Right renal pelvis (tissue), 4 donors: ENCODE measurements at places on chromosomes 16 and 17.

GRCh38 chr16:89261691-89262563, 44.4 kb downstream of the ZNF778 start:
- no peak for DNase-seq

- no peak for DNase-seq
Observed at GRCh38 chr17:81846743-81847689, 12.2 kb upstream of the PPP1R27 start.

DNA sequence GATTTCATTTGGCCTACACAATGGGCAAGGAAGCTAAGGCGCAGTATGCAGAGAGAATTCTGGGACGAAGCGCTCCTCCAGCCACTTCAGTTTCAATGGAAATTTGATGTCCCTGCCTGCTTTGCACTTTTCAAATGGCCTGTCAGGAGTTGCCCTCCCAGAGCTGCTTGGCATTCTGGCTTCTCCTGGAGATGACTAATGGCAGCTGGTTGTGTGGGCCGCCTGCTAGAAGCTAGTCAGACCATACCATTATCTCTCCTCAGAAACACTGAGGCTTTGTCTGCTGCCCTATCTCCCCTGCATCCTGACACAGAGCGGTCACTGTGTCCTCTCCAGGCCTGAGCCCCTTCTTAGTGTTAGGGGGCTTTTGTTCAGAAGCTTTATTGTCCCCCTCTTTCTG, 180.1 kb downstream of the SPECC1 start:
- no peak for DNase-seq

- DNase-seq: no peak
Observed at GRCh38 chr16:84121007-84121406, 4.3 kb upstream of the MBTPS1 start.

DNA sequence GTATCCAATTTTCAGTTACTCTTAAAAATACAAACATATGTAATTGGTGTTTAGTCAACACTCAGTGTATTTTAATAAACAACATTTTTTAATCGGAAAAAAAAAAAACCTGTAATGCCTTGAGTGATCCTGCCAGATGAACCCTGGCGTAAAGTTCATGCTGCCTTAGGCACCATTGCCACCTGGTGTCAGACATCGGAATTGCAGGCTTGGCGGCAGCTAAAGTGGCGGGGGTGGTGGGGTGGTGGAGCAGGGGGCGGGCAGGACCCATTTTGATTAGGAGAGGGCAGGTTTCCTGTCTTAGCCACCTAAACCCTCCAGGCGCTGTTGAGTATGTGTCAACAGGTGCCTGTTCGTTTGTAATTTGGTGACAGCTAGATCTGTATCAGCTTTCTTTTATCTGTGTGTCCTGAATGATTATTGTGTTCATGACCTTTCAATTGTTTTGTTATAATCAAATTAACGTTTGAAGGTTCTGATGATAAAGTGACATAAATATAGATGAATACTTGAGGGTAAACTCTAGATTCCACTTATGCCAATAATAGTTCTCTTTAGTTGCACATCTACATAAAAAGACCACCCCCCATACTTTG, 588.7 kb downstream of the CDH13 start:
- no peak for DNase-seq

- DNase-seq: no peak
Observed at GRCh38 chr16:17803625-17804410, 333.1 kb upstream of the XYLT1 start.

DNA sequence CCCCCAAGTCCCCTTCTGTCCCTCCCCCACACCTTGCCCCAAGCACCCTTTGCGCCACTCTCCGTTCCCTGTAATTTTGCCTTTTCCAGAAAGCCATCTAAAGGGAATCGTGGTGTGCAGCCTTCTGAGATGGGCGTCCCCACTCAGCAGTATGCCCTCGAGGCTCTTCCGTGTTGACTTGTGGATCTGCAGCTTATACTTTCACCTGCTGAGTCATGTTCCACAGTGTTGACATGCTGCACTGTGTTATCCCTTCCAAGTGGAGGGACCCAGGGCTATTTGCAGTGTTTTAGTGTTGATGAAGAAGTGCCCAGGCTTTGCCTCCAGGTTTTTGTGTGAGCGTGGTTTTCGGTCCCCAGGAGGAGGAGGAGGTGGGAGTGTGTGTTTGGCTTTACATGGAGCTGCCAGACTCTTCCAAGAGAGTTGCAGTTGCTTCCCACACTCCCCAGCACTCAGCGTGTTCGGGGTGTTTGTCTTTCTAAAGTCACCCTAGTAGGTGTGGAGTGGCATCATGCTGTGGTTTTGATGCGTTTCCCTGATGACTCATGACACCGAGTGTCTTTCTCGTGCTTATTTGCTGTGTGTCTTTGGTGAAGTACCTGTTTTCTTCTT, 32.1 kb upstream of the JPT2 start:
- no peak for DNase-seq

DNA sequence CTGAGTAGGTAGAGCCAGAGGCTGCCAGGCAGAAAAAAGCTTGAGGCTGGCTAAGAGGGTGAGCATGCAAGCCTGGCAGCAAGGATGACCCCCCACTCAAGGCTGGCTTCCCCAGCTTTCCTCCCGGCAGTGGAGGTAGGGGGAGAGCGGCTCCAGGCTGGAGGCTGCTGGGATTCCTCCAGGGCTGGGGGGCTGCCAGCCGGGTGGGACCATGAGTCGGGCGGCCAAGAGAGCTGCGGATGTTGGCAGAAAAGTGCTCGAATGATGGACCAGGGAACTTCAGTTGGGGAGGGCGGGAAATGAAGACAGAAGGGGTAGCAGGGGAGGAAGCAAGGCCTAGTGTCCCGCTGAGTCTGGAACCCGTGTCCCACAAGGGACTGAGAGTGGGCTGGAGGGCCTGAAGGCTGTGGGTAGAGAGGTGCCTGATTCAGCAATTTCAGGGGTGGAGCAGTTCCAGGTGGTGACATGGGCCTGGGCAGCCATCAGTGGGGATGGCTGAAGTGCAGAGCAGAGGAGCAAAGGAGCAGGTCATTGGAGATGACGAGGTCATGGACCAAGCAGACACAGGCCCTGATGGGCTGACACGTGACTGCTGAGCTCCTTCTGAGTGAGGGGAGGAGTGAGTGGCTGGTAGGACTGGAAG, 20.3 kb downstream of the HSD11B2 start:
- DNase-seq: no peak

GRCh38 chr16:85422196-85422631, 190.9 kb upstream of the GSE1 start:
- no peak for DNase-seq

DNA sequence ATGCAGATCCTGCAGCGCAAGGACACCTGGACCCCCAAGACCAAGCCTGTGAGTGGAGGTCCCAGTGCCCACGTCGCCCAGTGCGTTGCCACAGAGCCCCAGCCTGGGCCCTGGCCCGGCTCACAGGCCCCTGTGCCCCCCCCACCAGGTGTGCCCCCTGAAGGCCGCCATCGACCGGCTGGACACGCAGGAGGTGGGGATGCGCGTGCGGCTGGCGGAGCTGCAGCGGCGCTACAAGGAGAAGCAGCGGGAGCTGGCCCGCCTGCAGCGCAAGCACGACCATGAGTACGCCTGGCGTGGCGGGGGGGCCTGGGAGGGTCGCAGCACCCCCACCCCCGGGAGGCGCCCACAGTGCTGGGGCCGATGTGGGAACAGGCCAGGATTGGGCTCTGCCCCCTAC, 56.6 kb downstream of the BAHCC1 start:
- DNase-seq: no peak

- no peak for DNase-seq
Observed at GRCh38 chr16:85314512-85314971, 202.3 kb upstream of the CIBAR2 start.

GRCh38 chr16:84514295-84514873, 9.9 kb upstream of the MEAK7 start:
- no peak for DNase-seq

DNA sequence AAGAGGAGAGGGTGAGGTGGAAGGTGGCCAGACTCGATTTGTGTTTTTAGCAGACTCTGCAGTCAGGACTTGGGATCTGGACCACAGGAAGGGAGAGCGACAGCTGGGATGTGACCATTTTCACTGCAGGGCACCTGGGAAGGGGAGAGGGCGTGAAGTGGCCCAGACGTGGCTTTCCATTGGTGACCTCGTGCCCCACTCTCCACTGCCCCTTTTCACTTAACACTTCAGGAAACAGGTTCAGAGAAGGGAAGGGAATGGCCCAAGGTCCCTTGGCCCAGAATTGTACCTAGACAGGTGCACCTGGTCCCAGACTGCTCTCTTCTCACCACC, 22.9 kb upstream of the MPRIP start:
- no peak for DNase-seq

GRCh38 chr16:30395992-30396585, 869 bp downstream of the ZNF48 start:
- no peak for DNase-seq

DNA sequence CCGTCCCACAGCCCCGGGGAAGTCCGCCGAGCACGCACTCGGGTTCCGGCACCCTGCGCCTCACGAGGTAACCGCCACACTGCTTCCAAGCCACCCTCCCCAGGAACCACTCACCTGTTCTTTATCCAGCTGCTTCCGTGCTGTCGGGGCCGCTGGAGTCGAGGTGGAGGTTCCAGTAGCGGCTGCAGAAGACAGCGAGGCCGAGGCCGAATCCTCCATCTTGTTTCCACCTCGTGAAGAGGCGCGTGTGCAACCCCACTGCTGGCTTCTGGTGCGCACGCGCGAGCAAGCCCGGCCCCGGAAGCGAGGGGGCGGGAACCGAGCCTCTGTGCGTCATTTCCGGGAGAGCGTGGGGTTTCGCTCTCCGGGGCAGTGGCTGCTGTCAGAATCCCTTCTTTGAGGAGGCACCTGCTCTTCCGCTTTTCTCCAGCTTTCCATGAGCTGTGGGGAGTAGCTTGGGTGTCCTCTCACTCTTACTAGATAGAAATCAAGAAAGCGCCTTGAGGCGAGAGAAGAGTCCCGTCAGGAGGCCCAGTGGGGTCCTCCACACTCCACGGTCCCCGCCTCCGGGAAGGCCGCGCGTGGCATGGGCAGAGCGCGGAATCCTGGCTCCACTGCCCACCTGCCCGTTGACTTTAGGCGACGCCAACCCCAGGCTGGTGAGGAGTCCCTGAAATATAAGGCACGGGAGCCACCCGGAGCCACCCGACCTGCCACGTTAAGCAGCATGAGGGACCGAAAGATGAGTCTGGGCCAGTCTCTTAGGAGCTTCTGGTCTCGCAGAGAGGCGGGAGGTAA, at the start of gene RSL1D1:
Gene RSL1D1 (minus strand): TSS at position 249 of the 798 bp plus-strand sequence. CDS start 30 bp downstream, at position 219.
- DNase-seq: peak; percentile 97

GRCh38 chr17:71821511-71821910, 299.3 kb upstream of the SOX9 start:
- DNase-seq: no peak

DNA sequence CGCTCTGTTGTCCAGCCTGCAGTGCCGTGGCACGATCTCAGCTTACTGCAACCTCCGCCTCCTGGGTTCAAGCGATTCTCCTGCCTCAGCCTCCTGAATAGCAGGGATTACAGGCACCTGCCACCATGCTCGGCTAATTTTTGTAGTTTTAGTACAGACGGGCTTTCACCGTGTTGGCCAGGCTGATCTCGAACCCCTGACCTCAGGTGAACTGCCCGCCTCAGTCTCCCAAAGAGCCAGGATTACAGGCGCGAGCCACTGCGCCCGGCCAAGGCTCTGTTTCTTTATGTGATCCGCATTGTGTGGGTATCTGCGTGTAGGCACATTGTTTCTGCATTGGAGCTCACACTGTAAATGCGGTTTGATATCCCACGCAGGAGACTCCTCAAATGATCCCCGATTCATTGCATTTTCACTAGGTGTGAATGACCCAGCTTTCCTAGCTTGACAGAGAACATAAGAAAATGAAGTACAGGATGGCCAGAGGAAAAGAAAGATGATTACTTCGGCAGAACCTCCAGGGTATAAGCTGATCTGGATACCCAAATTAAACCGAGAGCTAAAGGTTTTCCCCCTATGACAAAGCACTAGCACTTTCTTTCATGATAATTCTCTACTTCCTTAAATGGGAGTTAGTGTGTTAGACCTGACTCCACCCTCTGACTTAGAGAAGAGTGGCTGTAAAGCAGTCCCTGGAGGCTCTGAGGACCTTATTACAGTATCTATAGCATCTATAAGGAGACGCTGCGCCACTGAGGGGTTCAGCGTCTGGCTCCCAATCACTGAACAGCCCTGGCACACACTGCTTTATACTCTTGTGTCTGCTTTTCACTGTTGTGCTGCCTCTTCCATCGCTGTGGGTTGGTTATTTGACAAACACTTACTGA, 17.3 kb downstream of the COTL1 start:
- no peak for DNase-seq

GRCh38 chr16:66507731-66508239, 42.1 kb downstream of the TK2 start:
- no peak for DNase-seq

DNA sequence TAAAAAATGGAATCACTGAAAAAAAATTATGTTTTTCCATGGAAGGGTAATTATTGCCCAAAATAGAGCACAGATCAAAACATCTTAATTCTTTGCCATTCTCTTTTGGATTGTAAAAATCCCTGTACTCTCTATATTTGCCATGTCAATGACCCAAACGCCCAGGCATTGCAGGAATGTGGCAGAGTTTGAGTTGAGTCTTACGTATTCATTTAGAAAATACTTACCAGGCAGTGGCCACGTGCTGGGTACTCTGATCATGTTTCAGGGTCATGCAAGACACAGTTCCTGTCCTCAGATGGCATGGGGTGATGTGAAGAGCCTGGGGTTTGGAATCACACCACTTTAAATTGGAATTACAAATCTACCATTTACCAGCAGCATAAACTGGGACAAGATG, 267.7 kb downstream of the ABCC12 start:
- no peak for DNase-seq

- no peak for DNase-seq
Observed at GRCh38 chr16:20803561-20804214, 2.6 kb downstream of the ERI2 start.

DNA sequence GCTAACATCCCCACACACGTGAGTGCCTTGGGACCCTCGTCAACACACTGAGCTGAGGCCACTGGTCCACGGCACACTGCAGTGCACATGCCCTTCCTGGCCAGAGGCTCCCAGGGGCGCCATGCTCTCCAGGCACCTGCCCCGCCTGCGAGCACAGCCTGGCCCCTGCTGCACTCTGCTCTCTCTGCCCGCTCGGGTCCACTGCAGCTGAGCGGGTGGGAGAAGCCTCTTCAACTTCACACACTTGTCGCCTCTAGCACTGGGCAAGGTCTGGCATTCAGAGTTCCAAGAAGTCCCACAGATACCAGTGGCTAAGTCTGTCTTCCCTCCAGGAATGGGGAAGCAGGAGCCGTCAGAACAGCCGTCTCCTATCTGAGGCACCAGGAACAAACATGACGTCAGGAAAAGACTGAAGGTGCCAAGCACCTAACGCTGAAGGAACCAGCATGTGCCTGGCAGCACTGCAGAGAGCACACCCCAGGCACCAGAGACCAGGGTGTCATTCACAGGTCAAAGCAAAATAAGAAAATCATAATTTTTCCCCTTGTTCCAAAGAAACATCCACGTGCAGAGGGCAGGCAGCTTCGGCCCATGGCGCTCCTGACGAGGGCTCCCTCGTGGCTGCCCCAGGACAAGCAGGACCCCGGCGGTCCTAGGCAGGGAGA, 82.9 kb downstream of the ZNF778 start:
- no peak for DNase-seq

DNA sequence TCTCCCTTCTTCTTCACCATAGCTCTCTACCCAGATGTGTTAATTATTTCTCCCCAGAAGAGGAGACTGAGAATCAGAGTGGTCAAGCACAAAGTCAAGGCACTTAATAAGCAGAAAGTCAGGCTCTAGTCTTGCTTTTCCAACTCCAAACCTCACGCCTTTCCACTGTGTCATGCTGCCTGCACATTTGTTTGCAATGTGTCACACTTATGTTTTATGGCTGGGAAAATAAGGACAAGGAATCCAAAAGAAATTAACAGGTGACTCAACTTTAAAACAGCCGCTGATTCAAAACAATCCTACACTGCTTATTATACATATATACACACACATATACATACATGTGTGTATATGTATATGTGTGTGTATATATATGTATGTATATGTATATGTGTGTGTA, 255.7 kb upstream of the DYNLRB2 start:
- DNase-seq: no peak
